ENCODE measurements at places on chromosomes 4 and X.

GRCh38 chrX:149495573-149496071 lies 9.5 kb downstream of the IDS start:
- no peak for DNase-seq

GRCh38 chr4:70902577-70903290 lies 565 bp downstream of the MOB1B start:
- DNase-seq = no peak

DNA sequence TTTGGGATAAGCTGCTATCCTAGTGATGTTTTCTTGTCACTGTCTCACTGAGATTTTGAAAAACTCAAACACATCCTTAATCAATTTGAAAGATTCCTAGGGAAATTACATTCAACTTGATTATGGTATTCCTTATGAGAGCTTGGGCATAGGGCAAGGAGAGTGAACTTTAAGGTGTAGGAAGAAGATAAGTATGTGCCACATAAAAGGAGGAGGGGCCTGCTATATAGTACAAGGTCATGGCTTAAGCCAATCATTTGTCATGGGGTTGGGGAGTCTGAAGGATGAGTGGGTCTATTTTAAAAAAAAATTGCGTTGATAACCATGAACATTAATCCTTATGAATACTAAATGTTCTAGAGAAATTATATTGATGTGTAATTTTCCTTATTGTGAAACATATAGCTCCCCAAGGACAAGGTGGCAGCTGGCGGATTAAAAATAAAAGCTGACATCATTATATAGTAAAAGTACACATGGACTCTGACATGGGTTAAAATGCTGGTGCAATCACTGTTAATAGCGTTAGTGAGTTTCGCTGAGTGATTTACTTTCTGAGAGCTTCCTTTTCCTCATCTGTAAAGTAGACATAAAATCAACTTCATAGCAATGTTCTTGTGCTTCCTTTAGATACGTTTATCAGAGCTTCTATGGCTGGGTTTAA lies 17.4 kb downstream of the GALNT7 start:
- DNase-seq = no peak

GRCh38 chrX:137227151-137227550 lies 193.4 kb upstream of the GPR101 start:
- no peak for DNase-seq

DNA sequence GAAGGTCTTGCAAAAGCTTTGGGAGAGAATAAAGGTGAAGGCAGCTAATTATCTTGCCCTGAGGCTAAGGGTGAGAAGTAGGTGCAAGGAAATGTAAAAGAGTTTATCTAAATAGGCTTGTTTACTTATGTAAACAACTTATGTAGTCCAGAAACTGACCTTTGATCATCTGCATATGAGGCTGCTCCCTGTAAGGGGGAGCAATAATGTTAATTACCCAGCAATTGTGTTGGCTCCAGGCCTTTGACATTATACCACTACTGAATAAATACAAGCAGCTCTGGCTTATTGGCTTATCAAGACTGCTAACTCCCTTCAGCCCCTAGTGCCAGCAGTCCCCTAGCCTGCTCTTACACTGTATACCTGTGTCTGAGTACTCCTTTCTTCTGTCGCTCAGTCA lies 303.7 kb upstream of the GNPDA2 start:
- DNase-seq = no peak

GRCh38 chr4:11635342-11635741 lies 206.6 kb upstream of the HS3ST1 start:
- no peak for DNase-seq

DNA sequence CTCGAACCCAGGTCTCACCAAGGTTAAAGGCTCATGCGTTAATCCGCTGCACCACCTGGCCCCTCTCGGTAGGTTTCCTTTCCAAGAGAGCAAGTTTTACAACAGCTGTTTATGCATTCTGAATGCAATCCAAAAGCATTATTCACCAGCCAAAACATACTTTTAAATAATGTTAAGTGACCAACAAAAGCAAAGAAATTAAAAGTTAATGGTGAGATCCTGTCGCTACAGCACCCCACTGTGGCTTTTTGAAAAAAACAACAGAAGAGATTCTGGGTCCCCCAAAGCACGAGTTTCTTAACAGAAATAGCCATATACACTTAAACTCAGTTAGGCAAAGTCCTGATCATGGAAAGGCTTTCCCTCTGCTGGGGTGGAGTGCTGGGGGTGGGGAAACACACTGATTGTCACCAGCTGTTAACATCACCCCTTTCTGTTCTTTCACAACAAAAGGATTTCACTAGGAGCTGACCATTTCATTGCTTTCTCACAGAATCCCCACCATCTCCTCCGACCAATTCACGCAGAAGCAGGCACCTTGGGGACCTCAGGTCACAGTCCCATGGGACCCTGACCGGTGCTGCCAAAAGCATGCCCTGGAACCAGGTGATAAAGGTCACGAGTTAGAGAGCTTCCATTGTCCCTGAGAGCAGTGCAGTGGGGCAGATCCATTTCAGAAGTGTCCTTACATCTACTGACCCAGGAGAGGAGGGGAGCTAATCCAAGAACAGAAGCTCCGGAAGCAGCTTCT lies 51.2 kb downstream of the ZNF827 start:
- no peak for DNase-seq

DNA sequence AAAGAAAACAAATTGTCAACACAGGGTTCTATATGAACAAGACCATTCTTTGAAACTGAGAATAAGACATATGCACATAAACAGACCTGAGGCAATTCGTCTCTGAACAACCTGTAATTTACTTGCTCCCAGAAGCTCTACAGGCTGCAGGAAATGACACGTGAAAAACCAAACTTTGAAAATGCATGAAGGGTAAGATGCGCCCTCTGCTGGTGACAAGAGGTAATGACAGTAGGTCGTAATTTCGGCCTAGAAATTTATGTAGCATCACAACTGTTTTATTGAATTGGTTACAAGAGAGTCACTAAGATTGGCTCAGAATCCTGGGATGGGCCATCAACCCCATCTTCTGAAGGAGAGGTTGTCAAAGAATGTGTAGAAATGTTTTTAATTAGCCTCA lies 276.5 kb downstream of the PPP4R3C start:
- no peak for DNase-seq

DNA sequence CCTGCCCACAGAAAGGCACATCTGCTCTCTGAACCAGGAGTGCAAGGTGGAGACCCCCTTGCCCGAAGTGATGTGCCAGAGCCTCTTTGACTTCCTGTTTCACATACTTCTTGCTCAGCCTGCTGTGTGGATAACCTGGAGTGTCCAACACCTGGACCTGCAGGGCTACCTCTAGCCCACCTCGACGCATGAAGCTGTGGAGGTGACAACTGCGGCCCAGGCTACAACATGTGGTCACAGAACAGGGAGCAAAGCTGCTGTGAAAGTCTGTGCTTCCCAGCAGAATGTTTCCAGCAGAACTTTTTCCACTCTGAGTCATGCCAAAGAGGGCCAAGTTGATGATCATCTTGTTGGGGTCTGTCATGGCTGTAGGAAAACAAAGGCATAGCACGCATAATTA lies 1.5 kb downstream of the GIMD1 start:
- DNase-seq = no peak

GRCh38 chr4:26319467-26319948 lies 1.3 kb upstream of the RBPJ start:
- peak; percentile 90 for DNase-seq

All from substantia nigra (tissue), 51 donors.